ENCODE measurements at places on chromosomes 13 and 19. TPM values are rescaled to one million over a fixed set of nuclear protein-coding genes. Genes with fewer than 3 reads are reported as not detected.

The ZNF829 gene
- total RNA-seq = 3.8 TPM

The RASAL3 gene
- not detected for total RNA-seq

The GPR180 gene
- 12.6 TPM for total RNA-seq

The FBXL3 gene
- 53.2 TPM for total RNA-seq

The NLRP11 gene
- total RNA-seq = not detected

The LGALS14 gene
- not detected for total RNA-seq

The NUFIP1 gene
- 4.1 TPM for total RNA-seq

The ZSCAN18 gene
- 48.9 TPM for total RNA-seq

The ACER1 gene
- total RNA-seq = not detected

The ZNF586 gene
- 15.0 TPM for total RNA-seq

The ZNF302 gene
- 15.9 TPM for total RNA-seq

The LIM2 gene
- total RNA-seq = not detected

The STX10 gene
- 47.2 TPM for total RNA-seq

The RNF225 gene
- total RNA-seq = 2.1 TPM

The MBD3L2 gene
- total RNA-seq = not detected

The IL12RB1 gene
- under 0.01 TPM for total RNA-seq

The CGB1 gene
- total RNA-seq = not detected

The LILRB2 gene
- not detected for total RNA-seq

The ZNF723 gene
- total RNA-seq = not detected

The ZNF626 gene
- 17.1 TPM for total RNA-seq

The ZNF442 gene
- 4.3 TPM for total RNA-seq

The ZNF177 gene
- 2.3 TPM for total RNA-seq

The PTPRH gene
- total RNA-seq = 1.00 TPM

The KLK15 gene
- not detected for total RNA-seq
